Retinal pigment epithelial cell (primary cell): ENCODE measurements at places on chromosomes 7 and 10.

DNA sequence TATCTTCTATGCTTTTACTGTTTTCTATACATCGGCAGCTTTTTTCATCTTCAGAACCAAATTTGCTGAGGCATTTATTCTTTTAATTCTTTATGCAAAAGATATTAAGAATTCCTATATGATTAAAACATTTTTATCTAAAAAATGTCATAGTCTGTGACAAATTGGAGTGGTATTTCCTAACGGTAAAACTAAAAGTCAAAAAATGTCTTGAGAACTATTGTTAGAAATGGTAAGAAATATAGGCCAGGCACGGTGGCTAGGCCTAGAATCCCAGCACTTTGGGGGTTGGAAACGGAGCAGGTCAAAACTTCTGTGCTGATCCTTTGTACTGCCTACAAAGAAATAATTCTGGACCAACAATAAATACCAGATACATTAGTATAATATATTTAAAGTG lies 57.7 kb upstream of the PRR15 start:
- no peak for DNase-seq

DNA sequence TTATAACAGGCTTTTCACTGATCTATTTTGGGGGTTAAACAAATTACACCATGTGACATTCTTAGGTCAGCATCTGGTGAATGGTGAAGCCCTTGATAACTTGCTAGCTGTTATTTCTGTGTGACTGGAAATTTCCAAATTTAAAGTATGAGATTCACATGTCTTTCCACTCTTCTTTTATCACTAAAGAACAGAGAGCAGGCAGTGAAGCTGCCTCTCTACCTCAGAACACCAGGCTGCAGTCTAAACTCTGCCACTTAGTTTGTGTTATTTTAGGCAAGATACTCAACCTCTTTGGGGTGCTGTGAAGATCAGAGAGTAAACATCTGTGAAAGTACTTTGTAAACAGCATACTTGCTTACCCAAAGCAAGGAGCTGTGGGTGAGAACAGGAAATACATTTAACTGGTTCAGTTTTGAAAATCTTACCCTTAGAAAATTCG lies 15.5 kb upstream of the SP4 start:
- no peak for DNase-seq

- DNase-seq: peak; percentile 85
Observed at GRCh38 chr10:98414932-98415730, at the start of gene PYROXD2. Gene PYROXD2, minus strand, starts transcription at chr10:98415182. Its CDS starts 47 bp downstream, at chr10:98415135.

- peak; percentile 5 for DNase-seq
Observed at GRCh38 chr7:156827587-156828203, 65.3 kb downstream of the LMBR1 start.

- no peak for DNase-seq
Observed at GRCh38 chr7:118005026-118005425, 131.8 kb upstream of the CTTNBP2 start.

- no peak for DNase-seq
Observed at GRCh38 chr10:81889181-81889769, 14.3 kb downstream of the NRG3 start.

- no peak for DNase-seq
Observed at GRCh38 chr10:96840841-96841518, 8.9 kb downstream of the LCOR start.

DNA sequence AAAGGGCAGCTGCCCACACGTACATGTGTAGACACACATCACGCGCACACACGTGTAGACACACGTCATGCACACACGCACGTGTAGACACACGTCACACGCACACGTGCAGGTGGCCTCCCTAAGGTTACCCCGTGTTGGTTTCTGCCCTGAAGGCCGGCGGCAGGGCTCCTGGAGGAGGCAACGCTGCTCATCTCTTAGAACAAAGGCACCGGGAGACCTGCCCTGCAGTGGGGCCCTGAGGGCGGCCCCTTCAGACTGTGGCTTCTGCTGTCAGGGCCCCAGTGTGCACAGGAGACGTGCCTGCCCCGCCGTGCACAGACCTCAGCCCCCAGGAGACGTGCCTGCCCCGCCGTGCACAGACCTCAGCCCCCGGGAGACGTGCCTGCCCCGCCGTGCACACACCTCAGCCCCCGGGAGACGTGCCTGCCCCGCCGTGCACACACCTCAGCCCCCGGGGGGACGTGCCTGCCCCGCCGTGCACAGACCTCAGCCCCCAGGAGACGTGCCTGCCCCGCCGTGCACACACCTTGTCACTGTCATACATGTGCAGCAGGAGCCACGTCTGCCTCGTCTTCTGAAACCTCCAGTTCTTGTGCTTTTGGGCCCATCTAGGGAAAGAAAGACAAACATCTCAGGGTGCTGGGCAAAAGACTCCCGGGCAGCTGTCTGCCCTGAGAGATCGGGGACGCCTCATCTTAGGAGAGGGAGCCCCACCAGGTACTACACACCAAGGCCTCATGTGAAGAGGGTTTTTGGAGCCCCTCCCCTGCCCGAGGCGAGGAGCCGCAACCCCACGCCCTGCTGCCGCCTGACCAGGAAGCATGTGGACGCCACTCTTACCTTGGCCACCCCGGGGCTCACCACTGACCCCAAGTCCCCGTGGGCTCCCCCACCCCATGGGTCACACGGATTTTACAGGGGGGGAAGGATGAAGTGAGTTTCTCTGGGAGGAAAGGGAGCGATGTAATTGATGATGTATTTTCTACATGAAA lies 17.3 kb downstream of the CYP2W1 start:
- DNase-seq: no peak

- no peak for DNase-seq
Observed at GRCh38 chr10:71744897-71745663, 25.5 kb upstream of the C10orf105 start.

- DNase-seq: no peak
Observed at GRCh38 chr7:52775876-52776275, 259.6 kb upstream of the POM121L12 start.

GRCh38 chr7:101882595-101883564 lies 65.5 kb downstream of the CUX1 start:
- DNase-seq: peak; percentile 99

GRCh38 chr10:43401627-43402026 lies 7.4 kb downstream of the HNRNPF start:
- no peak for DNase-seq

DNA sequence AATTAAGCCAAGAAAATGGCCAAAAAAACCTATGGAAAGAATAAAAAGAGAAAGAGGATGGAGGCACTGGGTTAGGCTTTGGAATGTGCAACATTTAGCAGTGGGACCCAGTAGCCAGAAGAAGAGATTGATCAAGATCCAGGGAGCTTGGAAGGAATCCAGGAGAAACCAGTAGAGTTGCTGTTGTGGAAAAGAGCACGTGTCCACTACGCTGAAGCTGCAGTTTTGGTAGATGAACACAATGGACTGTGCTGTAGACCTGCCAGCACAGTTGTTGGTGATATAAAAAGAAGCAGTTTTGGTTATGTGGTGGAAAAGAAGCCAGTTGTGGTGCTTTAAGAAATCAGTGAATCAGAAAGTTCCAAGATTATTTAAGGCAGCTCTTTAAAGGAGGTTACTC lies 802.2 kb upstream of the POM121L12 start:
- no peak for DNase-seq

- DNase-seq: no peak
Observed at GRCh38 chr7:405489-406211, 114.0 kb downstream of the PDGFA start.

GRCh38 chr10:79270466-79271246 lies 76.6 kb upstream of the PPIF start:
- no peak for DNase-seq

GRCh38 chr7:124072603-124073309 lies 39.9 kb upstream of the TMEM229A start:
- peak; percentile 92 for DNase-seq

GRCh38 chr7:41416208-41416595 lies 286.7 kb downstream of the INHBA start:
- no peak for DNase-seq

GRCh38 chr10:31808258-31809218 lies 120.1 kb downstream of the ARHGAP12 start:
- DNase-seq: peak; percentile 35

DNA sequence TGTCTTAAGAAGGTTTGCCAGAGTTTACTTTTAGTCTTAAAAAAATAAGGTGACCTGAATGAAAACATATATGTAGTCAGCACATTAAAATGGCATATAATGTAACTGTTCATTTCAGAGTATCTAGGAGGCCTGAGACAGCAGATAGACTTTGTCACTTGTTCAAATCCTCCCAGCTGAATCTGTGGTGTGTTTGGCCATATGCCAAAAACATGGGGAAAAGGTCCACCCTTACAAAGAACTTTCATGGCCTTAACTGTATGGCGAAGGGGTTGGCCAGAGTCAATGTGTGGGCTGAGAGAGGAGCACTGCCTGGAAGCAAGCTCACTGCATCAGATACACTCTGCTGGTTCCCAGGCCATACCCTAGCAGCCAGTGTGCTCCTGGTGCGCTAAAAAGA lies 113.7 kb downstream of the ALOX5 start:
- no peak for DNase-seq

DNA sequence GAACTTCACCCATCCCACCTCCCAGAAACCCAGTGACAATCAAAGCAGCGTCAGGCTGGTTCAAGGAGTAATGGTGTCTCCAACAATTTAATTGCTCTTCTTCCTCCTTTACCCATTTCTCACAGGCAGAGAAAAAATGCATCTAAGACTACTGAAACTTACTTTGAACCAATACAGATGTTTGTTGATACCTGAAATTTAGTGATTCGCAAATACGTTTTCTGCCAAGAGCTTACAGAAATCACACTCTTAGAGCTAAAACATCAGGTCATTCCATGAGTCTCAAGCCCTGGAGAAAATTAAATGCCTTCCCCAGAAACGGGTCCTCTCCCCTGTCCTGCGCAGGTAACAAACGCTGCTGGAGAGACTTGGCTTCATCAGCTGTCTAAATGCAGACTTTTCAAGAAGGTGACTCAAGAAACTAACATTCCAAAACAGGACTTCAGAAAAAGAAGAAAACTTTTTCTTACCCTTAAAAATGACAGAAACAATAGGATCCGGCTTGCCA lies 443 bp downstream of the MYOF start:
- no peak for DNase-seq

GRCh38 chr10:90598513-90598912 lies 259.3 kb downstream of the HTR7 start:
- DNase-seq: no peak

DNA sequence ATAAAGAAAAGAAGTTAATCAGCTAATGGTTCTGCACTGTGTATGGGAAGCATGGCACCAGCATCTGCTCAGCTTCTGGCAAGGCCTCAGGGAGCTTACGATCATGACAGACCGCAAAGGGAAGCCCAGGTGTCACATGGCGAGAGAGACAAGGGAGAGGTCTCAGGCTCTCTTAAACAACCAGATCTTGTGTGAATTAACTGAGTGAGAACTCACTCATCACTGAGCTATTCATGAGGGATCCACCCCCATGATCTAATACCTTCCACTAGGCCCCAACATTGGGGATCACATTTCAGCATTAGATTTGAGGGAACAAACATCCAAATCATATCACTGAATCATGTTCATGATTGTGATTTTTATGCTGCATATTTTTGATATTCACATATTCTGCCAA lies 5.8 kb downstream of the USP54 start:
- DNase-seq: no peak

DNA sequence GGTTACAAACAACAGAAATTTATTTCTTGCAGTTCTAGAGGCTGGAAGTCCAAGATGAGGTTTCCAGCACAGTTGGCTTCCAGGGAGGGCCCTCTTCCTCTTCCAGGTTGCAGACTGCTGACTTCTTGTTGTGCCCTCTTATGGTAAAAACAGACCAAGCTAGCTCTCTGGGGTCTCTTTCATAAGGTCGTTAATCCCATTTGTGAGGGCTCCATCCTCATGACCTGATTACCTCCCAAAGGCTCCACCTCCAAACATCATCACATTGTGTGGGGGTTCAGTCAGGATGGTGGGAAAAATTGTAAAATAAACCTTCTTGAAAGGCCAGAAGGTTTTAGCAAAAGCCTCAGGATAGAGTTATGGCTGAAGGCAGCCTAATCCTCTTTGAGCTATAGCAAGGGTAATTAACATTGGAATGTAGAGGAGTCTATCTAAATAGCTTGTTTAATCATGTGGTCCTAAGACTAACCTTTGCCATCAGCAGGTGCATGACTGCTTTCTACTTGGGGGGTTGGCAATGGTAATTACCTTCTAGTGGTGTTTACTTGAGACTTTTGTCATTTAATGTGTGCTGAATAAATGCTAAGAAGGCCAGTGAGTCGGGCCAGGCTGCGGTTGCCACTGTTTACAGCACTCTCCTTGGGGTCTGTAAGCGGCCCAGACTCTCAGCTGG lies 80.8 kb downstream of the PPP1R17 start:
- DNase-seq: peak; percentile 68

- no peak for DNase-seq
Observed at GRCh38 chr7:155002411-155003091, 373 bp downstream of the PAXIP1 start.

DNA sequence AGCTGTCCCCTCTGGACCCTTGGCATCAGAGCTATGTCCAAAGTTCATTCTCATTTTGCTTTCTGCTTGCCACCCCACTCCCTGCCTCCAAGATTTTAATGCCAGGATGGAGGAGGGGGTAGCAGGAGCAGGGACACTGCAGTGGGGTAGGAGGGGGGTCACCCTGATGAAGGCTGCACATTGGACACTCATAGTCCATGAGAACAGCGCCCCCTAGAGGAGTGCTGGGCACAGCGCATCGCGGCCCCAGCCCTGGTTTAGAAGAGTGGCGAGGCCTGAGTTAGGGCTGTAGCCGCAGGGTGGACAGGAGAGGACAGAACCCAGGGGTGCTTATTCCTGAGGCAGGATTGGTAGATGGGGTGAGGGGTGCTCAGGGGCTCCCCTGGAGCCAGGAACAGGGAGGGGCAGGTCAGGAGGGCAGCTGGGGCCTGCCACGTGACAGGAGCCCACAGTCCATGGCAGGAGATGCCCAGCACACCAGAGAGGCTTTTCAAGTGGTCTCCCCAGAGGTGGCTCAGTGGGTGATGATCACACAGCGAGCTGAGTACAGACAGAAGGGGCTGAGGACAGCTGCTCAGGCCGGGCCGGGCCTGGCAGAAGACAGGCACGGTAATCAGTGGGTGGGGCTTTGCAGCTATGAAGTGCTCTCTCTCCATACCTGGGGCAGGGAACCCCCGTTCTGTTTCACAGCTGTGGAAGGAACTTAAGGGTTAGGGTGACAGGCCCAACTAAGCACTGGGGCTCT lies 71.4 kb downstream of the NEURL1 start:
- DNase-seq: no peak

DNA sequence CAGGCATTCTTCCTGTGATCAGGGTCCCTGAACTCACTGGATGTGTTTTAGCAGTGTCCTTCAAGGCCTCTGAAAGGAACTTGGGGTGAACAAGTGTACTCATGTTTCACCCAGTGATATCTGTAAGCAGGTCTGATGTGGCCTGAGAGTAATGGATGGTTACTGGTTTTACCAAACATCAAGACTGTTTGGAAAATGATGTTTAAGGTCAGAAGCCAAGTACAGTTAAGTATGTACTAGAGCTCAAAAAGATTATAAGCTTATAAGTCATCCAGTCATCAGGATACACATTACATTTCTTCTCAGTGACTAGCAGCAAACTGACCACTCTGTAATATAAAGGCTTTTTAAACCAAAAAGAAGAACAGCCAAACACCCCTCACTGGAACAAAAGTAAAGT lies 79.8 kb upstream of the PTN start:
- DNase-seq: no peak
